ENCODE measurements at places on chromosomes 1 and 21.

DNA sequence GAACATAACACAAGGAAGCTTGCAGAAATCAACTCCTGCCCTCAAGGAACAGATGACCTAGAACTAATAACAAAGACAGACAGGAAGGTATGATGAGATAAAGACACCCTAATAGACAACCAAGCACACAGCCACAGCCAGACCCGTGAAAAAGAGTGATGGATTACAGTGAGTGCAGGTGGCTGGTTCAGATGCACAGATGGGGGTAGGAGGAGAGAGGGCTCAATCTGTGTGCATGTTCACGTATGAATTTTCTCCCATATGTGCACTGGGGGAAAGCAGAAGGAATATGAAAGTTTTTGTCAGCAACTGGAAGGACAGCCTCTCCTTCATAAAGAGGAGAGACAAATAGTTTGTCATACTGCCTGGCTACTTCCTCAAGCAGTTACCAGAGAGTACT lies 367.1 kb downstream of the PBX1 start:
- no peak for DNase-seq

DNA sequence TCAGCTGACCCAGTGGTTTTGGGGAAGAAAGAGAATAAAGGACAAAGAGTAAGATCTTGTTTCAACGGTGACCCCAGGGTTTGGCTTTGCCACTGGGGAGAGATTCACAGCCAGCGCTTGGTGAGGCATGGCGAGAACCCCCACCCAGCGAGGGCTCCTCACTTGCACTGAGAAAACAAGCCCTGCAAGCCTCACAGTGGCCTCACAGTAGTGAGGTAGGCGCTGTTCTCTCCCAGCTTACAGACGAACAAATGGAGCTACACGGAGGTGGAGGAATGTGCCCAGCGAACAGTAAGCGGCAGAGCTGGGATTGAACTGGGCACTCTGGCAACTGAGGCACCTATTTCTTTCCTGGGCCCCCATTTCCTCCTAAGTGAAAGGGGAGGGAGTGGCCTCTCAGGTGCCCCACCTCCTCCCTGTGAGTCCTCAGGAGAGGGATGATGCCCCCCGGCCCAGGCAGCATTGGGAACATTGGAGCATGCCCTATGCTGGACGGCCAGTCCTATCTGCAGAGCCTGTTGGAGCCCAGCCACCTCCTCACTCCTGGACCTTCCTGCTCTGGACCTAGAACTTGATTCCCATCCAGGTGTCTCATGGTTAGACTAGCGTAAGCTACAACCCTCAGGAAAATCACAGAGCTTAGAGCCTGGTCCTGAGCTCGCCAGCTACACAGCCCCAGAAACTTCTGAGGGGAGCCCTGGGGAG lies 73.4 kb upstream of the EDN2 start:
- DNase-seq, result no peak

DNA sequence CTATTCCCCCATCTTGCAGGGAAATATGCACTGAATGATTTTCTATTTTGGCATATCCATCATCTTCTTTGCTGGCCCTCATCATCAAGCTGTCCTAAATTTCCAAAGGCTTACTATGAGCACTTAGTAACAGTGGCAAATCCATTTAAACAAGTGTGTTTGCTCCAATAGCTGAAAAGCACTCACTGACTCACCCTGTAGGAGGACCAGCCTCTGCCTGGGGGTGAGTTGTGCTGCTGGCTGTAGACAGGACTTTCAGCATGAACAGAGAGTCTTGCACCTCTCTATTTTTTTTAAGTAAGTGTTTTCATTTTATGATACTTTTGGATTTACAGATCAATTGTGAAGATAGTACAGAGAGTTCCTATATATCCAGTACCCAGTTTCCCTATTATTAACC lies 97.3 kb downstream of the SLC35F3 start:
- no peak for DNase-seq

GRCh38 chr21:17585875-17586450 lies 26.7 kb downstream of the BTG3 start:
- no peak for DNase-seq

- DNase-seq, result no peak
These were observed 46.2 kb downstream of the ARHGAP29 start for GRCh38 chr1:94191216-94191615.

GRCh38 chr1:89047734-89048133 lies 17.3 kb downstream of the GBP1 start:
- DNase-seq, result no peak

DNA sequence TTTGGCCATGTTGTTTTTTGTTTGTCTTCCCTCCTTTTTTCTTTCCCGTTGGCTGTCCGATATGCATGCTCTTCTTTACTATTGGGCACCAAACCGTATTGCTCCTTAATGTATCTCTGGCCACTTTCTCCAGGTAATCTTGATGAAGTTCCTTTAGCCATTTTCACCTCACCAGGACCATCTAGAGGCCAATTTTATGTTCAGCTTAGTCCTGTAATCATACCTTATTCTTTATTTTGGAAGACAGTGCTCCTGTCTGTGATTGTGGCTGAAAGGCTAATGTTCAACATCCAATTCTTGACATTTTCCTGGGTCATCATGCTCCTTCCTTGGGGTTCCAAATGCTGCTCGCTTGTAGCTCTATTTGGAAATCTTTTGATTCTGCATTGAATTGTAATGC lies 169.5 kb downstream of the S1PR1 start:
- DNase-seq, result no peak

- DNase-seq, result no peak
These were observed 108.9 kb downstream of the IFI44 start for GRCh38 chr1:78758506-78758905.

DNA sequence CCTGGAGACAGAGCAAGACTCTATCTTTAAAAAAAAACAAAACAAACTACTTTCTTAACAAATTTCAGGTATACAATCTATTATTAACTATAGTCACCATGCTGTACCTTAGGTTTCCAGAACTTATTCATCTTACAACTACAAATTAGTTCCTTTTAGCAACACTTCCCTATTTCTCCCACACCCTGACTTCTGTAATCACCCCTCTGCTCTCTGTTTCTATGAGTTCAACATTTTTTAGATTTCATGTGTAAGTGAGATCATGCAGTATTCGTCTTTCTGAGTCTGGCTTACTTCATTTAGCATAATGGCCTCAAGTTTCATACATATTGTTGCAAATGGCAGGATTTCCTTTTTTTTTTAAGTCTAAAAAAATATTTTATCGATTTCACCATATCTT lies 77.9 kb upstream of the LPGAT1 start:
- no peak for DNase-seq

GRCh38 chr1:200869753-200870391 lies 2.9 kb upstream of the GPR25 start:
- DNase-seq, result no peak

DNA sequence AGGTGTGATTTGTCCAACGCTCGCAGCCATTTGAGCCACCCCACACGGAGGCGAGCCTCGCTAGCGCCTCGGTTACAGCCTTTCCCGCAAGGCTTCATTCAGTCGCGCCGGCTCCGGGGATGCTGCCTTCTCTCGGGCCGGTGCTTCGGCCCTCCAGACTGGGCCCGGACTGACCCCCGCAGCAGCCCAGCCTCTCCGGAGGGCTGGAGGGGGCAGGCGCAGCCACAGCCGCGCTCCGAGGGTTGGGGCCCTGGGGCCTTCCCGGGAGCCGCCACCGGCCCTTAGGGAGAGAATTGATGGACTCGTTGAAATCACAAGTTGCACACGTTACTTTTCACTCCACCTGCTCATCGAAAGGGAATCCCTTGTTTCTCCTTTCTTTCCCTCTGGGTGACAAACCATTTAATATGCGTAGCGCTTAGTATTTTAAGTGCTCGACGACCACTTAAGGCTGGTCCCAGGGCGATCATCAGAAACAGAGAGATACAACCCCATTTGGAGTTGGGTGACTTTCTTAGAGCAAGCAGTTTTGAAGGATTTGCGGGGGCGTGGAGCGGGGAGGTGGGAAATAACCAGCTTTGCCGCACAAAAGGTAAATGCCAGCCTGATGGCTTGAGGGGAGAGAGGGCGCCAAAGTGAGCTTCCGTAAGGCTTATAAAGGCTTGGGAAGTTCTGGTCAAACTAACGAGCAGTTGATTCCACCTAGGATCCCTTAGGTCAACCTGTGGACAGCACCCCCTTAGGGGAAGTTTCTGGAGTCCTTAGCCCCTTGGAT lies 24.6 kb upstream of the ENAH start:
- no peak for DNase-seq

DNA sequence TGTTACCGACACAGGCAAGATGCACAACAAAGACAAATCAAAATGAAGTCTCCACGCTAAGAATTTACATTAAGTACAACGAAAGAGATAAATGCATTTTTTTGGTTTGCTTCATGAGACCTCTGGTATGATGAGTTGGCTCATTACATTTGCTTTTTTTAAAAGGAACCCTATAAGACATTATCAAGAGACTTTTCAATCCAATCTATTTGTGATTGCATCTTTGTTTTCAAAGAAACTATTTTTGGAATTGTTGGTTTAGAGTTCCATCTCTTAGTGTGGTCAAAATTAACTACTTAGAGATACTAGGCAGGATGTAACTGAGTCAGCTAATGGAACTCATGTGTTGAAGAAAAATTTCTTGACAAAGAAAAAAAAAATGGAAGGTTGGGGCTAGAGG lies 200.1 kb downstream of the ZC3H11B start:
- no peak for DNase-seq

GRCh38 chr1:26459573-26460031 lies 12.6 kb upstream of the HMGN2 start:
- DNase-seq, result no peak

DNA sequence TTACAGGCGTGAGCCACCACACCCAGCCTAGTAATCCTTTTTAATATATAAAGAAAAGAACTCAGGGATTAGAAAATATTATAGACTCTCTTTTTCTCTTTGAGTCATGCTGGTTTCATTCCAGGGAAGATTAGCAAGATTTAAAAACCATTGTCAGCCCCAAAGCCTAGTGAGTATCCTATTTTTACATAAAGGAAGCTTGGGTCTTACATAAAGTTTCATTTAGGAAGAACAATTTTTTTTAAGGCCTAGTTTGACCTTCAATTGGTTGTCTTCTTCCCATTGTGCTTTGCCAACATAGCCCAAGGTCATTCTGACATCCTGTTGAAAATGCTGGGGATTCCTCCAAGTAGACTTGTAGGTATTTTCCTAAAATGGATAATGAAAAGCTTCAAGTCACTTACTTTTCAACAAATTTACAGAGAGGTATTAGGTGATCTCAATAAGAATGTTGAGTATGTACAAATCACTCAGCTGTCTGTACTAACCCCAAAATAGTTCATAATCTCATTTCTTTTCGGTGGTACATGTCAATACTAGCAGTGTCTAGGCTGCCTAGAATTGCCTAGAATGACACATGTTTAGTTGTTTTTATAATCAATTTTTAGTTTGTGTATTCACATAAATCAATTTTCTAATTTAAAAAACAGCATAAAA lies 4.3 kb upstream of the KIF14 start:
- DNase-seq, result no peak

- DNase-seq, result no peak
These were observed 111.4 kb downstream of the UCK2 start for GRCh38 chr1:165938844-165939243.

GRCh38 chr1:65881067-65881594 lies 88.4 kb downstream of the PDE4B start:
- DNase-seq, result no peak

DNA sequence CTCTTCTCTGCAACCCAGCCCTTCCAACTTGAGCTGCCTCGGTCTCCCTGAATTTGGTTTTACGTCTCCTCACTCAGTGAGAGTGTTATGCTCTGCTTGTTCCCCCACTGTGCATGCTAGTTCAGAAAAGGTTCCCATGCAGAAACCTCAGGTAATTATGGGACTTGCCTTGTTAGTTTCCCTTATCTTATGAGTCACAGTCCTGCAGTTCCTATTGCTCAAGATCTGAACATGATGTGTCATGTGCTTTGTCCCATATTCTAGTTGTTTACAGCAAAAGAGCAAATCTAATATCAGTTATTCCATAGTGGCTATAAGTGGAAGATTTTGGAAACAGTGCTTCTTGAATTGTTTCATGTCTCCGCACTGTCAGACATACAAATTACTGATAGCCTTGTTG lies 74.4 kb downstream of the DUSP10 start:
- DNase-seq, result no peak

DNA sequence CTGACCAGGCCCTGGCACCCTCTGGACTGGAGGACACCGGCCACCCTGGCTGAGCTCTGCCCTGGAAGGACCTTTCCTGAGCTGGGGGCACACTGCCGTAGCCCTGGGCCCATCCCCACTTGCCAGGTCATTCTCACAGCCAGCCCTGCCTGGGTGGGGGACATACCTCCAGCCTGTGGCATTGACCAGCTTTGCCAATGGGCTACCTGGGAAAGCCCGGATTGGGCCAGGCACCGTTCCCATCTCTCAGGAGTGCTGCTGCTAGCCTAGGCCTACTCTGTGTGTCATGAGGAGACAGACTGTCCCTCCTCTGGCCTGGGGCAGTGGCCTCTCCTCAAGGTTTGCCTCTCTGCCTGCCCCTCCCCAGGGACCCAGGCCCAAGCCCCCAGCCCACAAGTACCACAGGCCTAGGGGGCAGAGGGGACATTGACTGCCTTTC lies 40.0 kb downstream of the COQ8A start:
- DNase-seq, result no peak

DNA sequence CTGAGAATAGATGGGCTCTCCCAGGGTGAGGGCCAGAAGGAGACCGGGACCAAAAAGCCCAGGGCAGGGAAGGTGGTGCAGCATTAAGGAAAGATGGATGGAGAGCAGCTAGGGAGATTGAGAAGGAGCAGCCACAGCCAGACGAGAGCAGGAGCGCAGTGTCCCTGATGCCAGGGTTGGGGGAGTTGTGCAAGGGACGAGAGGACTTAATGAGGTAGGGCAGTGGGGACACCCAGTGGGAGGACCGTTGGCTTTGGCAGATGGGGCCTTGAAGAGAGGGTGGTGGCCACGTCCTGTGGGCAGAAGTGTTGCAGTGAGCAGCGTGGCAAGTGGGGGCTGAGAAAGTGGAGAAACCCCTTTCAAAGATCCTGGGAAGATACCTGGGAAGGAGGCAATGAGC lies 38.0 kb upstream of the KDM4A start:
- no peak for DNase-seq

DNA sequence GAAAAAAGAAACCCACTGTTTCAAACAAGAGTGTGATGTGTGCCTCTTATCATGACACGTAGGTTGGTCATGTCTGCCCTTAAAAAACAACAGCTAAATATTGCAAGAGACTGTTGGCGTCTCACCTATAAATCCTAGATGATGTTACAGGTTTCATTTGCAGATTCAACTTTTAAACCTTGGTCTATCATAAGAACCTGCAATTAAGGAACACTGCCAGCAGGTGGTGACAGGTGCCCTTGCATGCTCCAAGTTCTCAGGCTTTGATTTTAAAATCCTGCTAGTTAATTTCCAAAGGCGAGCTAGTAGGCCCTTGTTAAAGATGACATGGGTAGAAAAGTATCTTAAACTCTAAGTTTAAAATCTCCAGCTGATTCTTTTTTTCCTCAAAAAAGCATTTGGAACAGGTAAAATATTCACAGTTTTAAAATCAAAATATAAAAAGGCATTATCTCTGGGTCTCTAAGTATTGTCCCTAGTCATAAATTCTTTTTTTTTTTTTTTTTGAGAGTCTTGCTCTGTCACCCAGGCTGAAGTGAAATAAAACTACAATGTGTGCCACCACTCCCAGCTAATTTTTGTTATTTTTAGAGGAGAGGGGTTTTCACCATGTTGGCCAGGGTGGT lies 39.1 kb downstream of the CLSTN1 start:
- no peak for DNase-seq

Measured in amygdala (tissue), 56 donors.